ENCODE measurements at places on chromosomes 3 and 15. TPM values are rescaled to one million over a fixed set of nuclear protein-coding genes. Genes with fewer than 3 reads are reported as not detected.

Gene RTP1
- total RNA-seq: not detected

Gene TTLL3
- 51.4 TPM for total RNA-seq

Gene GABRB3
- not detected for total RNA-seq

Gene MAGEL2
- total RNA-seq: not detected

Gene NSMCE3
- 10.4 TPM for total RNA-seq

Gene MUC4
- total RNA-seq: not detected

Gene KLF15
- total RNA-seq: 0.39 TPM

Gene GOLGA8G
- total RNA-seq: not detected

Gene ATP13A4
- total RNA-seq: 3.4 TPM

Gene CTXND1
- total RNA-seq: not detected

DNA sequence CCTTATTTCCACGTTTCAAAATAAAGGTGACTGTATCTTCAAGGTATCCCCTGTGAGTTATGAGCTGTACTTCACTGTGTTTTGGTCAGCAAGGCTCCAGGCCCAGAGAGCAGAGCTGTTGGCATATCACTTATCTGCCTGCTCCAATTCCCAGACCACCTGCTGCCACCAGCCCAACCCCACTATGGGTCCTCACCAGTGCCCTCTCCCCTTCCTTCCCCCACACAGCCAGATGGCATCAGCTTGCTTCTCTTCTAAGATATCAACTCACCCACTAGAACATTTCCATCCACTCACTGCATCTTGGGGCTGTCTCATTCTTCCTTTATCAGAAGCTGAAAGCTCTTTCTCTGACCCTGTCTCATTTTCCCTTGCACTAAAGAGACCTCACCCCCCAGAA lies 136.9 kb upstream of the EIF1B start:
- no peaks in the 10 kb centered on the region for H3K27me3 ChIP-seq
- no peaks in the 10 kb centered on the region for H3K36me3 ChIP-seq
- no peak for DNase-seq
- no peak overlapping the region for H3K4me3 ChIP-seq
- H3K27ac ChIP-seq: no peak overlapping the region

GRCh38 chr3:38643090-38643489 lies 6.4 kb downstream of the SCN5A start:
- DNase-seq: no peak
- H3K27me3 ChIP-seq: peaks cover 2% of the 10 kb centered on the region
- no peaks in the 10 kb centered on the region for H3K4me1 ChIP-seq
- no peak overlapping the region for H3K27ac ChIP-seq

DNA sequence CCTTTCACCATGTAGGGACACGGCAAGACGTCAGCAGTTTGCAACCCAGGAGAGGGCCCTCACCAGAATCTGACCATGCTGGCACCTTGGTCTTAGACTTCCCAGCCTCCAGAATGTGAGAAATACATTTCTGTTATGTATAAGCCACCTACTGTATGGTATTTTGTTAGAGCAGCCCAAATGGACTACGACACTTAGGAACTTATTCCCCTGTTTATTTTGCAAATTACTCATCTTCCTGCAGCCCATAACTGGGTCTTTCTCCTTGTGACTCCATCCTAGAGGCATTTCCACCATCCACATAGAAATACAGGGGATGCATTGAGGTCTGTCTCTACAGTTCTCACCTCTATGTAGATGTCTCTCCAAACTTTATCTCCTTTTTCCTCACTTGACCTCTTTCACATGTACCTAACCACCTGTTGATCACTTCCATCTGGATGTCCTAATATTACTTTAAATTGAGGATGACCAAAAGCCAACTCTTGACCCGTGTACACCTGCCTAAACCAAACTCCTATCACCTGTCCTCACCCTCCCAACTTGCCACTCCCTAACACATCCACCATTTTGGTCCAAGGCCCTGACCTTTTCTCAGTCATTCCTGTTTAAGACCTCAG lies 406.0 kb upstream of the WNT5A start:
- no peak overlapping the region for H3K27ac ChIP-seq
- H3K4me3 ChIP-seq: no peak overlapping the region
- H3K36me3 ChIP-seq: no peaks in the 10 kb centered on the region
- no peak for DNase-seq
- no peaks in the 10 kb centered on the region for H3K4me1 ChIP-seq

- H3K27me3 ChIP-seq: peaks cover 6% of the 10 kb centered on the region
- no peak for DNase-seq
- no peak overlapping the region for H3K4me3 ChIP-seq
- no peak overlapping the region for H3K27ac ChIP-seq
- H3K4me1 ChIP-seq: no peaks in the 10 kb centered on the region
- H3K36me3 ChIP-seq: no peaks in the 10 kb centered on the region
Observed at GRCh38 chr15:25667829-25668228, 195.3 kb downstream of the ATP10A start.

GRCh38 chr15:48899793-48900192 lies 21.9 kb downstream of the EID1 start:
- peaks cover 23% of the 10 kb centered on the region for H3K27me3 ChIP-seq
- no peaks in the 10 kb centered on the region for H3K36me3 ChIP-seq
- DNase-seq: no peak
- no peak overlapping the region for H3K27ac ChIP-seq
- H3K4me1 ChIP-seq: no peaks in the 10 kb centered on the region

GRCh38 chr3:109731639-109732473 lies 394.5 kb upstream of the DPPA4 start:
- H3K36me3 ChIP-seq: no peaks in the 10 kb centered on the region
- no peak overlapping the region for H3K27ac ChIP-seq
- H3K4me1 ChIP-seq: no peaks in the 10 kb centered on the region
- H3K27me3 ChIP-seq: no peaks in the 10 kb centered on the region
- no peak overlapping the region for H3K4me3 ChIP-seq

- no peak overlapping the region for H3K4me3 ChIP-seq
- no peak overlapping the region for H3K27ac ChIP-seq
- H3K27me3 ChIP-seq: peaks cover 22% of the 10 kb centered on the region
- DNase-seq: no peak
Observed at GRCh38 chr3:105355408-105356061, 11.2 kb upstream of the ALCAM start.

- peaks cover 24% of the 10 kb centered on the region for H3K36me3 ChIP-seq
- no peak overlapping the region for H3K4me3 ChIP-seq
- H3K27ac ChIP-seq: no peak overlapping the region
- DNase-seq: no peak
Observed at GRCh38 chr3:114666623-114667022, 372.8 kb downstream of the TIGIT start.

DNA sequence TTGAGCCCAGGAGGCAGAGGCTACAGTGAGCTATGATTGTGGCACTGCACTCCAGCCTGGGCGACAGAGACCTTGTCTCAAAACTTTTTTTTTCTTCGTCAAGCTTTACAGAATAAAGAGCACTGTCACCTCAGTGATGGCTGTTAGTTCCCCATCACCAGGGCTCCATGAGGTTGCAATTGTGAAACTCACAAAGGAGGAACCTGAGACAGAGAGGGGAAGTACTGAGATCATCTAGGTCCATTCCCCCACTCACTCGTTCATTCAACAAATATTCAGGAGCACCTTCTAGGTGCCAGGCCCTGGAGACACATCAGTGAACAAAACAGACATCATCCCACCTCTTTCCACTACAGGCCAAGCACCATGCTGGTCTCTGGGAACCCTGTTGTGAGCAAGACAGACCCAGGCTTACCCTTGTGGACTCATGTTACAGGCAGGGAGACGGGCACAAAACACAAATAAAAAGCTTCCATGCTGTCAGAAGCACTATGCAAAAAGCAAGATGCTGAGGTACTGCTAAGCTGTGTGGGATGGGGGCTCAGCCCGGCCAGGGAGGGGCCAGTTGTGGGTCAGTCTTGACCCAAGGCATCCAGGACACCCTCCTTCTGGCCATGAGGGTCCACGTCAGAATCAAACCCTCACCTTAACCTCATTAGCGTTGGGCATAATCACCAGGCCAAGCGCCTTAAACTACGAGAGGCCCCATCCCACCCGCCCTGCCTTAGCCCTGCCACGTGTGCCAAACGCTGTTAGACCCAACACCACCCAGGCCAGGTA lies 2.1 kb upstream of the RHO start:
- no peaks in the 10 kb centered on the region for H3K36me3 ChIP-seq
- peak overlapping the region; percentile 88 for H3K27ac ChIP-seq
- H3K4me3 ChIP-seq: no peak overlapping the region

DNA sequence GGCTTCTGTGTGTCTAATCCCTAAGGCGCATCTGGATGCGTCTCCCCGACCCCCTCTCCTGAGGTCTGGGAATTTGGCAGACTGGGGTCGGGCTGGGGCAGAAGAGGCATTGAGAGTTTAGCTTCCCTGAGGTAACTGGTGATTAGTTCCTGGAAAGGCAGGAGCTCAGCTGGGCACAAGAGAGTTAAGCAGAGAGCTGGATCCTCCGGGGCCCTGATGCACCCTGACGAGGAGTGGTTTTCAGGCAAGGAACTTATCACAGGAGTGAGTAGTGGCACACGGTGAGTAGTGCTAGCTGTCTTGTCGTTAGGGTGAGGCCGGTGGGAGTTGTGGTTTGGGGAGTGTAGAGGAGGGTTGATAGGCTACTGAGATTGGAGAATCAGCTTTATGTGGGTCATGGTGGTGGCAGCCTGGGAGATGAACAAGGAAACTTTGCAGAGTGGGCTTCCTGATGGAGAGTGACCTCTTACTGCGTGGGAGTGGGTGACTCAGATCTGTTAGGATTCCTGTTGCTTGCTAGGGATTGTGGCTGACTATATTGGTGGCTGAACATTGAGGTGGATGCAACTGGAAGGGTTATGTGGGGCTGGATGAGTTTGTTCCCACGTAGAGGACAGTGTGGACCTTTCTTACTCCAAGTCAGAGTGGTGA lies 897 bp downstream of the RAD54L2 start:
- no peaks in the 10 kb centered on the region for H3K27me3 ChIP-seq
- peak overlapping the region; percentile 90 for H3K4me3 ChIP-seq
- peak overlapping the region; percentile 85 for H3K27ac ChIP-seq
- peaks cover 45% of the 10 kb centered on the region for H3K4me1 ChIP-seq

DNA sequence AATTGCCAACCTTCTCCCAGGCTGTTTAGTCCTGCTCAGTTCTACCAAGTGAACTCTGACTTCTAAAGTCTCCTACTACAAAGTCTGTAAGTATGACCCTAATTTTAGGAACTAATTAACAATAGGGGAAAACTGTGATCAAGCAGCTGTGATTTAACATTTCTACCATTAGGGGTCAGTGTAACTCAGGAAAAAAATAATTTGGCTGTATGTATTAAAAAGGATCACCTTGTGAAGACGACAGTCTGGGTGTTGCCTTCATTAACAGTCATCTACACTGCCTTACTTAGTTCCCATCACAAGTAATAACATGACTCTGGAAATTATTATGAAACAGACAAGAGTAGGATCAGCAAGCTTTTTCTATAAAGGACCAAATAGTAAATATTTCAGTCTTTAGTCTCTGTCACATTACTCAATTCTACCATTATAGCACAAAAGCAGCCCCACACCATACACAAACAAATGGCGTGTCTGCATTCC lies 4.2 kb upstream of the NPHP3 start:
- no peaks in the 10 kb centered on the region for H3K36me3 ChIP-seq
- no peak overlapping the region for H3K4me3 ChIP-seq
- no peak overlapping the region for H3K27ac ChIP-seq

GRCh38 chr3:150286390-150287147 lies 121.5 kb upstream of the TSC22D2 start:
- H3K4me1 ChIP-seq: no peaks in the 10 kb centered on the region
- peaks cover 21% of the 10 kb centered on the region for H3K27me3 ChIP-seq
- H3K27ac ChIP-seq: no peak overlapping the region
- no peak for DNase-seq
- no peaks in the 10 kb centered on the region for H3K36me3 ChIP-seq

GRCh38 chr3:4376499-4376898 lies 73.3 kb downstream of the SETMAR start:
- H3K36me3 ChIP-seq: peaks cover 60% of the 10 kb centered on the region
- H3K27me3 ChIP-seq: no peaks in the 10 kb centered on the region
- no peak for DNase-seq
- H3K4me1 ChIP-seq: no peaks in the 10 kb centered on the region
- H3K4me3 ChIP-seq: no peak overlapping the region

- no peak for DNase-seq
- no peaks in the 10 kb centered on the region for H3K4me1 ChIP-seq
- H3K27me3 ChIP-seq: peaks cover 1% of the 10 kb centered on the region
- no peaks in the 10 kb centered on the region for H3K36me3 ChIP-seq
- no peak overlapping the region for H3K27ac ChIP-seq
Observed at GRCh38 chr3:130604806-130605205, 87.8 kb downstream of the COL6A6 start.

- peaks cover 52% of the 10 kb centered on the region for H3K4me1 ChIP-seq
- H3K36me3 ChIP-seq: peaks cover 35% of the 10 kb centered on the region
- DNase-seq: peak; percentile 69
- H3K27me3 ChIP-seq: no peaks in the 10 kb centered on the region
- peak overlapping the region; percentile 92 for H3K27ac ChIP-seq
Observed at GRCh38 chr3:141401573-141402475, 33.5 kb downstream of the ZBTB38 start.

DNA sequence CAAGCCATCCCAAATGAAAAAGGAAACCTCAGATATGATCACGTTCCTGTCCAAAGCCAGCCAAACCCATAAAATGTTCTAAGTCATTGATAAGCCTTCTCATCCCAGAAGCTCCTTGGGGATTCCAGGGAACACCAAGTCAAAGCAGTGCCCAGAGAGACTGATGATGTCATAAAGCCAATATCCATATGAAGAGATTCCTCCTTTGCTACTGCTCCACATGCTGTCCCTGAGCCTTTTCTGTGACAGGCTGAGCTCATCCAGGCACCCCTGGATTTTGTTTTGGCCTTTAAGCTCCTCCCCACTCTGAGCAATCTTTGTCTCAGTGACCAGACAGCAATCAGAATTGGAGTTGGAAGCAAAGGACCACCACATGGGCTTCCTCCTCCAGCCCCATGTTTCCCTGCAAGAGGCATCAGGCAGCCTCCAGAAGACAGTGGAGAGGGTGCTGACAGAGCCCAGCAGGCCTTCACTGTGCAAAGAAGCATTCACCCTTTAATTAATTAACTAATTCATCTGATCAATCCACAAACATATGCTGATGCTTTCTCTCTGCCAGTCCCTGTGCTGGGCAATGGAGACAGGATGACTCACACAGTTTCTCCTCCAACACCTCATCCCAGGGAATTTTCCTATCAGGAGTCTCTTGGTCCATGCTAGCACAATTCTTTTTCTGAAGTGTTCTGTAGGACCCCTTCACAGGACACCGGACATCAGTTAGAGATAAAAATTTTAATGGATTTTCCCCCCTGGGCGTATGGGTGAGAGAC lies 25.0 kb downstream of the MEX3B start:
- no peak for DNase-seq
- peaks cover 19% of the 10 kb centered on the region for H3K27me3 ChIP-seq
- no peak overlapping the region for H3K4me3 ChIP-seq
- H3K4me1 ChIP-seq: no peaks in the 10 kb centered on the region
- no peaks in the 10 kb centered on the region for H3K36me3 ChIP-seq
- no peak overlapping the region for H3K27ac ChIP-seq

DNA sequence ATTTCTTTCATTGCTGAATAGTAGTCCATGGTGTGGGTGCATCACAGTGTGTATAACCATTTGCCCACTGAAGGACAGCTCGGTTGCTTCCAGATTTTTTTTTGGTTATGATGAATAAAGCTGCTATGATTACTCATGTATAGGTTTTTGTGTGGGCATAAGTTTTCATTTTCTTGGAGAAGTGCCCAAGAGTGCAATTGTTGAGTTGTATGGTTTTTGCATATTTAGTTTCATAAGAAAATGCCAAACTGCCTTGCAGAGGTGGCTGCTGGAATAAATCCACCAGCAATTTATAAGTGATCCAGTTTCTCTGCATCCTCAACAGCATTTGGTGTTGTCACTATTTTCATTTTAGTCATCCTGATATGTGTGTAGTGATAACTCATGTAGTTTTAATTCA lies 8.4 kb upstream of the SPESP1 start:
- peaks cover 9% of the 10 kb centered on the region for H3K27me3 ChIP-seq
- H3K4me1 ChIP-seq: peaks cover 2% of the 10 kb centered on the region
- H3K36me3 ChIP-seq: no peaks in the 10 kb centered on the region
- no peak overlapping the region for H3K27ac ChIP-seq
